ENCODE measurements at places on chromosomes 12 and 14.

- no peak for DNase-seq
Measured at GRCh38 chr12:99024191-99024590, 379.1 kb downstream of the APAF1 start.

DNA sequence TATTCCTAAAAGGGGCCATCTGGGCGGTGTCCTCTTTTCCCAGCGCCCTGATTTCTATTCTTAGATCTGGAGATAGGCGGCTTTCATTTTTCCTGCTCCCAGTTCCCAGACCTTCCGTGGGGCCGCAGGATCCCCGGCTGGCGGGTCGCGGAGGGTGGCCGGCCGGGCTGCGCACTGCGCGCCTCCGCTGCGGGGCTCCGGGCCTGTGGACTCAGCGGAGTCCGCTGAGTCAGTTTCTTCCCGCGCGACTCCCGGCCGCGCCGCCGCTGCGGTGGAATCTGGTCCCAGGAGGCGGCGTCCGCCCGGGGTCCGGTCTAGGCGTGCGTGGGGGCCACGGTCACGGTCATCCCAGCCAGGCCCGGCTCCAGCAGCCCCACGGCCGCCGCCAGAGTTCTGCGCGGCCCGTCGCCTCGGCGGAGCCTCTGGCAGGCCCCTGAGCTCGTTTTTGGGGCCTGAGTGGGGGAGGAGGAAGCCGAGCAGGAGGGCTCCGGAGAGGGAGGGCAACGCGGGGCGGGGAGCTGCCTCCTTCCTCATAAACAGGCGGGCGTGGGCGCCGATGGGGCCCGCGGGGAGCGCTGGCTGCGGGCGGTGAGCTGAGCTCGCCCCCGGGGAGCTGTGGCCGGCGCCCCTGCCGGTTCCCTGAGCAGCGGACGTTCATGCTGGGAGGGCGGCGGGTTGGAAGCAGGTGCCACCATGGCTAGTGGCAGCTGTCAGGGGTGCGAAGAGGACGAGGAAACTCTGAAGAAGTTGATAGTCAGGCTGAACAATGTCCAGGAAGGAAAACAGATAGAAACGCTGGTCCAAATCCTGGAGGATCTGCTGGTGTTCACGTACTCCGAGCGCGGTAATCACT is at the start of gene LRRK2:
LRRK2 (plus strand) TSS at position 559 of the 853 bp plus-strand sequence; CDS start at position 694, 135 bp downstream.
- no peak for DNase-seq

DNA sequence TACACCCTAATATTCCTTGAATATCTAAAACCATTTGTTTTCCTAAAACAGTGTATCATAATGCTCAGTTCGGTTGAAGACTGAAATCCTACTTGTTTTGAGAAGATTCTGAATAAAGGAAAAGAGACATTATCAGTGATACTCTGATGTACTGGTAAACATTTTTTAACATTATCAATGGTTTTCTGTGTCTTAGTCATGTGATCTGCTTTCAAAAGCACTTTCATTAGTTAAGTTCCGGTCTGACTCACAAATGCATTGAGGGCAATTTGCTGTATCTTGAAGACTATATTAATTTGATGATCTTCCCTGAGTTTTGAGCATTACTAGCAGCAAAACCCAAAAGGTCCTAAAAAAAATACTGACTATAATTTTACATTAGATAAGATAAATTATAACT is 145.6 kb downstream of the PRKD1 start:
- no peak for DNase-seq

- no peak for DNase-seq
Measured at GRCh38 chr12:124391340-124392261, 96.7 kb downstream of the RFLNA start.

- no peak for DNase-seq
Measured at GRCh38 chr14:96514694-96515093, 12.5 kb downstream of the PAPOLA start.
